CD8-positive, alpha-beta memory T cell (primary cell): ENCODE measurements at places on chromosomes 7 and 10.

DNA sequence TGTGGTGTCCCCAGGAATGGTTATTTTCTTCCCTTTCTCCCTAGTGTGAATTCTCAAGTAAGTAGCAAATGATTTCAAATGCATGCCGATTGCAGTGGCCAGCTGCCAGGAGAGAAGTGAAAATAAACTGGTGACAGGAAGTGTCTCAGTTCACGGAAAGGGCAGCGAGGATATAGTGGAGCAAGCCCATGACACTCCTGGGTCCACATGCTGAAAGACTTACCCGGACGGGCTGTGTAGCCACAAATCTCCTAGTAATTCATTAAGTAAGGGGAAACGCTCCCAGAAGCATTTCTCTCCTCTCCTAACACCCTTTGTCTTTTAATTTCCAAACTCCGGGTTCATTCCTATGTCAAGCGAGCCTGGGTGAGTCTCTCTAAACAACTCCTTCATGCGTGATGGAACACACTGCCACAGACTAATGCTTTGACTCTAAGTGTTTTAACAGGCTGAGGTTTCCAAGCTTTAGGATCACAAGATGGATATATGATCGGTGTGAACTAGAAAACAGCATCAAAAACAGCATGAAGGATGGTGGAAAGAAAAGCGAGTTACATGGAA, 125.6 kb downstream of the CYP26A1 start:
- DNase-seq: no peak

DNA sequence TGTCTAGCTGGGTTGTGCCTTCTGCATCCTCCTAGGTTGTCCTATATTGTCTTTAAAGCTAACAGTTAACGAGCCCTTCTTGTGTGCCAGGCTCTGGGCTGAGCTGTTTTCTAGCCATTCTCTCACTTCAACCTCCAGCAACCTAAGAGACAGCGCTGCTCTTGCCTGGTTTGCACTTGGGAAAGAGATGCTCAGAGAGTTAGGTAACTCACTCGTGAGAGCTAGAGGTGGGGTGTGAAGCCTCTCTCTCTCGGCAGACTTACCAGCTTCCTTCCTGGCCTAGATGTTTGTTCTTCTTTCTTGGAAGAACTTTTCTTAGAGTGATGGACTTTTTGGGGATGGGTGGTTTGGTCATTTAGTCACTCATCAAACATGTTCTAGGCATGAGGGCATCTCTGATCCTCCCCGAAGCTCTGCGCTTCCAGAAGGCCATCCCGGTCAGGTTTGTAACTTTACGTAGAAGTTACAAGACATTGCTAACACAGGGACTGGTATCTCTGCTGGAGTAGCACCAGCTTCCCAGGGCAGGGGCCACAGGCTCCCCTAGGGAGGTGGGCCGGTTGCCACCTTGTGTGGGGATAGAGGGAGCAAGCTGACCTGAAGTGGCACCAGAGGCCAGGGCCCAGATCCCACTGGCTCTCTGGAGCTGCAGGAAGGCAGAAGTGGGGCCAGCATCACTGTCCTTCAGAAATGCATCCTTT, 14.3 kb downstream of the TSPAN15 start:
- DNase-seq: peak; percentile 15

- no peak for DNase-seq
Measured at GRCh38 chr10:5095687-5096086, 1.5 kb downstream of the AKR1C3 start.

DNA sequence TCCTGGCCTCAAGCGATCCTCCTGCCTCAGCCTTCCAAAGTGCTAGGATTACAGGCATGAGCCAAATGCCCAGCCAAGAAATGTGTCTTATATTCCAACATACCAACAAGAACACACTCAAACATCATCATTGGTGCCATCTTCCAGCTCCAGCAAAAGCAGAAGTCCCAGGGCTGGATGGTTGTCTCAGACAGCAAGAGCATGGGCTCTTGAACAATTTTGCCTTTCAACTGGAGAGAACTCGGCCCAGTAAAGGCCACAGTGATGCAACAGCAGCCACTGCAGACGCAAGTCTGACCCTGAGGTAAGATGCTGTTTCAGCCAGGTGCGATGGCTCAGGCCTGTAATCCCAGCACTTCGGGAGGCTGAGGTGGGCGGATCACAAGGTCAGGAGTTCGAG, 52.8 kb upstream of the NFE2L3 start:
- no peak for DNase-seq

- no peak for DNase-seq
Measured at GRCh38 chr10:74238516-74238915, 87.5 kb downstream of the ADK start.

GRCh38 chr7:77266291-77266794, 66.7 kb upstream of the FGL2 start:
- DNase-seq: no peak

DNA sequence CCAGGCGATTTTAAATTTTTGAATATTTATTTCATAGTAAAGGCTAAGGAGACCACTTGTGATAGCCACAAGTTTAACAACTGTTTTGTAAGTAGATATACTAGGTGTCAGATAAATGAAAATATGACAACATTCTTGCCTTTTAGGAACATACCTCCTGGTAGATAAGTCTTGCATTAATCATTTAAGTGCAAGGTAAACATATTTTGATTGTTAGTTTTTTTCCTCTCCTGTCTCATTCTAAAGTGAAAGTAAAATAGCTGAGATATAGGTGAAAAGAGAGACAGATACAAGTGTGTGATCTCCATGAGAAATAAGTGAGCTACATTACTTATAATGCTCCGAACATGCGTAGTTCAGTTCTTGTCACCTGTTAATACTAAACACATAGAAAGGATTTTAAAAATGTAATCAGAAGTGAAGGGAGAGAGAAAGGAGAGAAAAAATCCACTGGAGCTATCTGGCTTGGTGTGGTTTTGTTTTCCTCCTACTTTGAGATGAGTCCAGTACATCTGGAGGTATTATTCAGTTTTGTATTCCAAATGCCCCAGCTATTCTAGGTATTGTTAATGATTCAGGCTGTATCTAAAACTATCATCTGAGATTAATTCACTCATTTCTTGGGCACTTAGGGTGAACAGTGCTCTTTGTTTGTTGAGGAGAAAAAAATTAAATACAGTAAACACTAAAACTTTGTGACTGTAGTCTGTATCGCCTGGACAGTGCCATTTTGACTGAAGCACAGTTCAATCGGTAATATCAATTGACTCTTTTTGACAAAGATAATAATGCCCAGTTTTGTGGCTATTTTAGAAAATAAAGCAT, 21.2 kb downstream of the GLCCI1 start:
- no peak for DNase-seq

DNA sequence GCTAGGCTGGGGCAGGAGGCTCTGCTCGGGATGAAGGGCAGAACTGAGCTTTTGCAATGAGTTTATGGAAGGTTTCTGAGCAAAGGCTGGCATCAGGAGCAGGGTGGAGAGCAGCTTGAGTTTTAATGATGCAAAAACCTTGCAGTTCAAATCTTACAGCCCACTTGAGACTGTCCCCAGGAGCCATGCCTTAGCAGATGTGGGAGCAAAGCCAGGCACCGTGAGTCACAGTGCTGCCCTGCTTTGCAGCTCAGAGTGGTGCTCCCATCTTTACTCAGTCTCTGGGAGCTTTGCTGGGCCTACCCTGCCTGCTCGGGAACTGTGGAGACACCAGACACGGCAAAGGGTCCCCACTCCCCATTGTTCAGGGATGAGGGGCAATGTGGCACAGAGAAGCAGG, 122.4 kb upstream of the NPS start:
- DNase-seq: no peak

GRCh38 chr7:136588216-136588615, 280.2 kb upstream of the CHRM2 start:
- DNase-seq: no peak

GRCh38 chr10:60905580-60905979, 38.4 kb downstream of the RHOBTB1 start:
- no peak for DNase-seq

- no peak for DNase-seq
Measured at GRCh38 chr10:86263907-86264306, 102.7 kb downstream of the GRID1 start.

- no peak for DNase-seq
Measured at GRCh38 chr7:158315881-158316280, 271.7 kb downstream of the PTPRN2 start.

DNA sequence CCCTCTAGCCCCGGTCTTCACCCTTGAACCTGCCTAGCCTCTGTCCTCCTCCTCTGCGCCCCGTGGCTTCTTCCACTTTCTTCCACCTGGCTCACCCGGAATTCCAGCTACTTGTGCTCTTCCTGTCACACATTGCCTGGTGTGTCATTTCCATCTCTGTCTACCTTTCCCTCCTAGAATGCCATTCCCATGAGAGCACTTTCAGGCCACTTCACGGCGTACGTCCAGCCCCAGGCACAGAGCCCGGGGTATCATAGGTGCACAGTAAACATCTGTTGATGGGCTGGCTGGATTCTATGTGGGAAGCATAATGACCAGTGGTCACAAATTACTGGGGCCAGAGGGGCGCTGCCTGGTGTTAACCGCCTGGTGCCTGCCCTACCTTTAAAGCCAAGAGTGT, 161.3 kb downstream of the CUX1 start:
- DNase-seq: no peak

DNA sequence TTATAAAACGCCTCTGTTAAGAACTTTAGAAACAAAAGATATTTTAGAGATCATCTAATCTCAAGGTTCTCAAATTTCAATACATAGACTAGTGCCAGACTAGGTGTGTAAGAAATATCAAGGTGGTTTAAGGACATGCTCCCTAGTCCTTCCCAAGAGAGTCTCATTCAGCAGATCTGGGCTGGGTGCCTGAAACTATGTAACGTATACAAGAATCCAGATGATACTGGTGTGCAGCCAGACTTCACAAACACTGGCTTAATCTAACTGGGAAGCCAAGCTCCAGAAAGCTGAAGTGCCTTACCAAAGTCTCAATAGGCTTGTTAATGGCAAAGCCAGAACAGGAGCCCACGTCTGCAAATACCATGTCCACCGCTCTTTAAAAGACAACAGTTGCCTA, 105.0 kb upstream of the AMPH start:
- no peak for DNase-seq

- no peak for DNase-seq
Measured at GRCh38 chr10:2020836-2021235, 283.5 kb upstream of the ADARB2 start.

- peak; percentile 66 for DNase-seq
Measured at GRCh38 chr10:69043931-69044531, 43.9 kb upstream of the SRGN start.

- DNase-seq: no peak
Measured at GRCh38 chr7:84100866-84101265, 93.7 kb downstream of the SEMA3A start.

DNA sequence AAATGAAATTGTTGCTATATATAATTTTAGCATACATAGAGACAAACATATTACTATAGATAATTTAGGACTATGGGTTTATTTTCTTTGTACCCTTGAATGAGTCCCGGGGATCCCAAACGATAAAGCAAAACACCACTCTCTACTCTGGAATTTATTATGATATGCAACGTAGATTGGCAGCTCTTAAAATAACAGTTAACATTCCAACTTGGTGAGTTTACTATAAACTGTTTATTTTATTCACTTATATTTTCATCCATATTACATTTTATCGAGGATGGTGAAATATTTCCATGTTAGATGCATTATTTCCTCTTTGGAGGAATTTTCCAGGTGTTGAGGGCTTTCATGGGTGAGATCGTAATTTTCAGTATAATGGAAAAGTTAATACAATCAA, 138.7 kb upstream of the DGKB start:
- no peak for DNase-seq

DNA sequence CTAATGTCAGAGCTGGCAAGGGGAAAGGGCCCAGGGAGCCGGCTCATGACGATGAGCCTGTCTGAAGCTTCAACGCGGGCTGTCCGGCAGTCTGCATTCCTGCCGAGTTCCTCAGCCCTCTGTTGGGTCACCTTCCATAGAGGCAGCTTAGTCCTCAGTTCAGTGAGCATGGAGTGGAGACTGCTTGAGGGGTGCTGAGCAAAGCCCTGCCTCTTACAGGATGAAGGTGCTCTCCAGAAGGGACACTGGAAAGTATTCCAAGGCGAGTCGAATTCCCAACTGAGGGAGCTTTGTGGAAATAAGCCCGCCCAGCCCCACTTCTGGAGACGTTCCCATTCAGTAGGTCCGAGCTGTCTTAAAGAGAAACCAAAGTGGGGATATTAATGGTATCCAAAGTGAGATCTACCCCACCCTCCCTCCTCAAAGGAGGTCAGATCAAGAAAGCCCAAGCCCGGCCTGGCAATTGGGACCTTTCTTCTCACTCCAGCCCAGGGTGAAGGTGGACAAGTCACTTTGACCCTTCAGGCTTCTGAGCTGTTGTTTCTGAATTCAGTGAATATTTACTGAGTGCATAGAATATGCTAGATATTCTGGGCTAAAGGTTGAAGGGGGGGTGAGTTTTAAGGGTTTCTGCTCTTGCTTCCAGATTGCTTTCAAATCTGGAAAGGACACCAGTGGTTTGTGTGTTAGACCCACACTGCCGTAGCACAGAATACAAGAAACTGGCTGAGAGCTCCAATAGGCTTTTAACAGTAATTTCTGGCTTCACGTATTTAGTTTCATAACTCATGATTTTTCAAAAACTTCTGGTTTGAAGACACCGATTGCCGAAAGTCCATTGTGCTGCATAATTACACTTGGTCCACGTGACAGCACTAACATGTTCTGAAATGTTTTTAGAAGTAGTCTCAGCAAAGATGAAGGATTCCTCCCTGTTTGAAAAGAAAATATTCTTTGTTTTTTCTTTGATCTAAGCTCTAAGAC, 3.5 kb downstream of the EGFR start:
- no peak for DNase-seq

DNA sequence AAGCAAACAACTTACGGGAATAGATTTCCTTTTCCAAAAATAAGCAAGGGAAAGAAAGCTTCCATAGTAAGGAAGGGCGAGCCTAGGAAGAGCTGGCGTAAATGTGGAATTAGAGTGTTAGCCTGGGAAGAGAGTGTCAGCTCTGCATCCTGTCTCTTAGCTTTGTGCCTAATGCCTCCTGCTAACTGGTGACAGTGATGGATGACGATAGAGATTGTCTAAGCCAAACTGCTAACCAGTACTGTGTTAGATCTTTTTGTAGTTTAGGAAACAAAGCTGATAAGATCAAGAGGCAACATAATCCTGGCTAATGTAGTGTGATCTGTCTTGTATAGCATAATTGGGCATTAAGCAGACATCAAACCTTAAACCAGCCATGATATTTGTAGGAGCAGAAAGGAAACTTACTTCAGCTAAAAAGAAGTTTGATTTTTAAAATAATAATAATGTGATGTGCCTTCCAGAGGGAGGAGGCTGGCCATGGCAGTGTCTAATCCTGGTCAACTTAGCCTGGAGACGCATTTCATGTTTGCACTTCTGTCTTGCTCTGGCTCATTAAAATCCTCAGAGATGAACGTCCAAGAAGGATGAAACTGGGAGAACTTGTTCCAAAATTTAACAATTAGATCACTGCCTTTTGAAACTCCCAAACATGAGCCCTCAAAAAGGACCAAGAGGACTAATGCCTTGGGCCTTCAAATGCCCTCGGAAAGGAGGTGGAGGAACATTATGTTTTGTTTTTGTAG, 85.1 kb downstream of the FAM204A start:
- DNase-seq: no peak
